Frontal cortex (tissue), 4 donors: ENCODE measurements at places on chromosomes 7 and 10.

DNA sequence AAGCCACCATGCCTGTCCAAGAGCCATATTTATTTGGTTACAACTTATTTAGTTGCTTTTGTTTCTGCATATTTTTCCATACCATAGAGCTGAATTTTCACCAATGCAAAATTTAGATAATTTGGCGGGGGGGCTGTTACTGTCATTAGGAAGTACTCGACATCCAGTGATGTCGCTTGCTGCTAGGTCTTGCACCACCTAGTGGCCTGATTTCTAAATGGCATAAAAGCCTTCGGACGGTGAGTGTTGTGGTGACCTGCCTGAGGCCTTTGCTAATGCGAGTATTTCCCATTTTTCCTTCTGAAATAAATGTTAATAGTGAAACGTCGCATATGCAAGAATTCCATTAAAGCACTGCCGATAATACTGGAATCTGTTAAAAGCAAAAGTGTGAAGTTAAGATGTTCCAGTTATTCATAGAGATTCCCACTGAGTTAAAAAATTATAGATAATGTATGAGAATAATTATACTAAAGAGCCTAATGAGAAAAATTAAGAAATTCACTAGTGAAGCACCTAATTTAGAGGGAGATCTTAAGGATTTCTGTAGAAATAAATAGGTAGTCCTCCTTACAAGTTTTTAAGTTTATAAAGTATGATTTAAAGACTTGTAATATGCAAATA lies 86.1 kb upstream of the DNAJB6 start:
- DNase-seq, result no peak

DNA sequence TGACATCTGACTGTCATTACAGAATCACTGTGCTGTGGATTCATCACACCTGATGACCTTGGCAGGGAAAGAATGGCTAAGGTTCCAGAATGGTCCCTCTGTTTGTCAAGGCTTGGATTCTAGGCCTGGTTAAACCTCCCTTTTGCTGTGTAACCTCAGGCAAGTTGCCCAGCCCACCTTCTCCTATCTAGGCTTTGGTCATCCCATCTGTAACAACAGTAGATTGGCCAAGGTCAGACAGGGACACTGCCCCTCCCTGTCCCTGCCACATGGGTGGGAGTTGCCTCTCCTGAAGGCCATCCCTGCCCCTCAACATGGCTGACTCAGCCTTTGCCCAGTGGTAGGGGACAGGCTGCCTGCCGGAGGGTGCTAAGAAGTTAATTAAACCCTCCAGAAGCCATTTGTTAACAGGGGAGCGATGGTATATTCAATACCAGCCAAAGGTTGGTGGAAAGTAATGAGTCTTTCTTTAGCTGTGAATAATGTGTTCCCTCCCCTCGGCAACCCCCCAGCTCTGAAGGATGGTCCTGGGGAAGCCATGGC lies 149.8 kb upstream of the PCBD1 start:
- DNase-seq, result no peak

- DNase-seq, result no peak
Observed at GRCh38 chr7:754531-755412, 27.7 kb upstream of the PRKAR1B start.

DNA sequence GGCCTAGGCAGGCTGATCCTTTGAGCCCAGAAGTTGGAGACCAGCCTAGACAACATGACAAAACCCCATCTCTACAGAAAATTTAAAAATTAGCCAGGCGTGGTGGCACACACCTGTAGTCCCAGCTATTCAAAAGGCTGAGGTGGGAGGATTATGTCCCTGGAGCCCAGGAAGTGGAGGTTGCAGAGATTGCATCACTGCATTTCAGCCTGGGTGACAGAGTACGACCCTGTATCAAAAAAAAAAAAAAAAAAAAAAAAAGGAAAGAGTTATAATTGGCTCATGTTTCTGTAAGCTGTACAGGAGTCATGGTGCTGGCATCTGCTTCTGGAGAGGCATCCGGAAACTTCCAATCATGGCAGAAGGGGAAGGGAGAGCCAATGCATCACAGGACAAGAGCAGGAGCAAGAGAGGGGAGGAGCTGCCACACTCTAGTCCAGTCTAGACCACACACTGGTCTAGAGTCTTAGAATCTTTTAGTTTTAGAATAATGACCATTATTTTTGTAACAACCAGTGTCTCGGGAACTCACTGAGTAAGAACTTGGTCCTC lies 16.8 kb downstream of the DOCK1 start:
- no peak for DNase-seq

DNA sequence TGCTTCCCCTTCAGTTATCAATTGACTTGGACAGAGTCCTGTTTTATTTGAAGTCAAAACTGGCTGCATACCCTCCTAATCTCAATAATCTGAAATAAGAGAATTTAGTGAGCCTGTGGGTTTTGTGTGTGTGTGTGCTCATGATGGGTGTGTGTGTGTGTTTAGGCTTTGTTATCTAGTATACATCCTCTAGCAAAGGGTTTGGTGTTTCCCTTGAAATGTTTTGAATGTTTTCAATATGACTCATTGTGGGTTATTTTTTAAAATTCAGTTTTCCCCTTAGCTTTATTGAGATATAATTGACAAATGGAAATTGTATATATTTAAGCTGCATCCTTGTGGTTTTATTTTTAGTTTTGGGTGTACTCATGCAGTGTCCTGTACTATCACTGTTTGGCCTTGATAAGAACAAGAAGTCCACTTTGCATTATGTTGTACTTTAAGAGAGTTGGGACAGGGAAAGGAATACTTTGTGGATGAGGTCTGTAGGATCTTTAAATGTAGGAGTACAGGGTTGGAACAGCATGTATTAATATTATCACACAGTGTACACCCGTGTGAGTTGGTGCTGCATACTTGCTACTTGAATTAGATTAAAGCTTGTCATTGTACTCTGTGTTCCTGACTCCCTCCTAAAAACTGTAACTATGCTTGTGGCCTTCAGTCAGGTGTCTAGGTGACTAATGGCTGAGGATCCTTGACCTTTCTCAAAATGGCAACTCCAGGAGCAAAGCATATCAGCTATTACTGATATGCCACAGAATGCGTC lies 58.3 kb downstream of the VCL start:
- DNase-seq, result no peak

- no peak for DNase-seq
Observed at GRCh38 chr7:92797284-92797683, 39.1 kb downstream of the CDK6 start.

DNA sequence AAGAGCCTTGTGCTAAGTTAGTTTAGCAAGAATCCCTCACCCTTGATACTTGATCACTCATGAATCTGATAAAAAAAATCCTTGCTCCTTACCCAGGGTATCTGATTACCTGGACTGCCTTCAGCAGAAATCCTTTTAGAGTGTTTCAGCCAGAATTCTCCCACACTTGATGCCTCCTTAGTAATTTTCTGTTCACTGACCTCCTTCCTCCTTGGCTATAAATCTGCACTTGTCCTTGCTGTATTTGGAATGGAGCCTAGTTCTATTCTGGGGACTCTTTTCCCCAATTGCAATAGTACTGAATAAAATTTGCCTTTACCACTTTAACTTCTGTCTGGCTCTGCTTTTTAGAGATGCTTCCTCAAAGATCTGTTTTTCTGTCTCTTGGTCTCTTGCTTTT lies 84.9 kb downstream of the RPS24 start:
- no peak for DNase-seq

GRCh38 chr7:81198766-81199165 lies 279.9 kb upstream of the SEMA3C start:
- DNase-seq, result no peak

DNA sequence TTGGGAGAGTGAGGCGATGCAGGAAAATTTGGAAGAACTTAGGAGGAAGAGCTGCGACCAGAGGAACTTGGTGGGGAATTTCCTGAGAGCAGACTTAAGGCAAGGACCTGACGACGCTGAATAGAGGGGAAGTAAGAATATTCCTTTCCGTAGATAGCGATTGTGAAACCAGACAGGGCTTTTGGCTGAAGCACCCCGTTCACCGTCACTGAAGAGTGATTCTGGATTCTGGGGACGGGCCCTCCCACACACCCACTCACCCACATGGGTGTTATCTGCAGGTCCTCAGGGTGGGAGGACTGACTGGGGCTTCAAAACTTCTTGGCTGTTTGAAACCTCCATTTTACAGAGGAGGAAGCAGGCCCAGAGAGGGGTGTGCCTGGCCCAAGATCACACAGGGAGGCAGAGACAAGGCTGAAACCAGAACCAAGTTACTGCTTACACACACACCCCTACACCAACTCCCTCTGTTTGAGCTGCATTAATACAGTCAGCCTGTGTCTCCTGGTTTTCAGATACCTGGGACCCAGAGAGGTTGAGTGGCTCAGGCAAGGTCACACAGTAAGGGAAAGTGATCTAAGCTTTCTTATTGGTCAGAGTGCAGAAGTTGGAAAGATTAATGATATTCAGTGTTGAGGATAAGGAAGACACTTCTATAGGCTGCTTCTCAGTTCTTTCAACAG lies 37.2 kb upstream of the CDH23 start:
- DNase-seq, result no peak

- DNase-seq, result no peak
Observed at GRCh38 chr10:102112210-102112817, 7.9 kb downstream of the LDB1 start.

- no peak for DNase-seq
Observed at GRCh38 chr7:116779216-116779615, 83.2 kb upstream of the CAPZA2 start.

DNA sequence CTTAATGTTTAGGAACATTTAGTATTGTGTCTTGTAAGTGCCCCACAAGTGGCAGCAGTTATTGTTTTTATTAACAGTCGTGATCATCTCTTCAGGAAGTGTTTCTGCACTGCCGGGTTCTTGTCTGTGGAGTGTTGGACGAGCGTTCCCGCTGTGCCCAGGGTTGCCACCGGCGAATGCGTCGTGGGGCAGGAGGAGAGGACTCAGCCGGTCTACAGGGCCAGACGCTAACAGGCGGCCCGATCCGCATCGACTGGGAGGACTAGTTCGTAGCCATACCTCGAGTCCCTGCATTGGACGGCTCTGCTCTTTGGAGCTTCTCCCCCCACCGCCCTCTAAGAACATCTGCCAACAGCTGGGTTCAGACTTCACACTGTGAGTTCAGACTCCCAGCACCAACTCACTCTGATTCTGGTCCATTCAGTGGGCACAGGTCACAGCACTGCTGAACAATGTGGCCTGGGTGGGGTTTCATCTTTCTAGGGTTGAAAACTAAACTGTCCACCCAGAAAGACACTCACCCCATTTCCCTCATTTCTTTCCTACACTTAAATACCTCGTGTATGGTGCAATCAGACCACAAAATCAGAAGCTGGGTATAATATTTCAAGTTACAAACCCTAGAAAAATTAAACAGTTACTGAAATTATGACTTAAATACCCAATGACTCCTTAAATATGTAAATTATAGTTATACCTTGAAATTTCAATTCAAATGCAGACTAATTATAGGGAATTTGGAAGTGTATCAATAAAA lies 22.2 kb downstream of the PLA2G12B start:
- no peak for DNase-seq

- DNase-seq, result no peak
Observed at GRCh38 chr10:923844-924523, 7.5 kb downstream of the LARP4B start.

- DNase-seq, result no peak
Observed at GRCh38 chr10:34083567-34083966, 731.5 kb downstream of the PARD3 start.

- DNase-seq, result no peak
Observed at GRCh38 chr10:16954280-16955030, 137.2 kb upstream of the RSU1 start.

DNA sequence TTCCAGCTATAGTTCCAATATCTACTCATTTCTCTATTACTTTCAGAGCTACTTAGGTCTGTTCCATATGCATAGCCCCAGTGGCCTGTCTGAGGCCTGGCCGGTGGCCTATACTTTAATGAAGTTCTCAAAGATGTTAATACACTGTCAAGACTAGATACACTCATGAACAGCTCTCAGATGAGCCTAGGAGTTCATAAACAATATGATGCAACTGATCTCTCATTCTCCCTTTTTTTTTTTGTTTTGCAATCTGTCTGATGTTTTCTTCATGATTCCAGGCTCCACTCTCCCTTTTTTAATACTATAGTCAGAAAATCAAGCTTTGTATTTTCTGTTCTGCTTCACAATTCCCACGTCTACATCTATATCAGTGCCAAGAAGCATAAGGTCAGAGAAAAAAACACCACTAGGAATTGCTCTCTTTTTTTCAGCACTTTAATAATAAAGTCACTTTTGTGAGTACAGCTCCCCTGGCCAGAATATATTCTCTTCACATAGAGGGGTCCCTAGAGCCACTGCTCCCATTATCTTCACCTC lies 321.0 kb downstream of the C7orf25 start:
- DNase-seq, result no peak

DNA sequence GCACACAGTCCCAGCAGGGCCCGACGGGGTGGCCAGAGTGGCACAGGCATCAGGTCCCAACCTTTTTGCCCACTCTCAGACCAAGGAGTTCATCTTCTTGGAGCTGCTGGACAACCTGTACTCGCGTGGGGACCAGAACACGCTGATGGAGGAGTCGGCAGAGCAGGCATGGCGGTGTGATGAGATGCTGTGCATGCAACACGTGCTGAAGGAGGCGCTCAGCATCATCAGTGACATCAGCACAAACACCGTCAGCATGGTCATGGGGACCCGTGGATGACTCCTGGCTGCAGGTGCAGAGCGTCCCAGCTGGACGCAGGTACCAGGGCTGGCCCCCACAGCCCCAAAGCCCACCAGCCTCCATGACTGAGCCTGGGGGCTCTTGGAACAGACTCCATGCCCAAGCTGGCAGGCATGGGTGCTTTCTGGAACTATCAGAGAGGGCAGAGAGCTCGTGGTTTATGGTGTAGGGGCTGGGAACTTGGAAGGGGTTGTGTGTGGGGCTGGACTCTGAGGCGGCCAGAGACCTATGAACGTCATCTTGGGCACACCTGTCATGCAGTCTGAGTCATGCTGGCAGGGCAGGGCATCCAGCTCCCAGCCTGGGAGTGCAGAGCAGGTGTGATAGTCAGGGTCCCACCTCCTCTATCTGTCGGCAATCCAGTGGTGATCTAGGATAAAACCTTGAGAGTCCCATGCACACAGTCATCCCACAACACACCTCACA lies 8.2 kb upstream of the MTPAP start:
- no peak for DNase-seq

- no peak for DNase-seq
Observed at GRCh38 chr10:103648636-103649532, 155.4 kb downstream of the NEURL1 start.

DNA sequence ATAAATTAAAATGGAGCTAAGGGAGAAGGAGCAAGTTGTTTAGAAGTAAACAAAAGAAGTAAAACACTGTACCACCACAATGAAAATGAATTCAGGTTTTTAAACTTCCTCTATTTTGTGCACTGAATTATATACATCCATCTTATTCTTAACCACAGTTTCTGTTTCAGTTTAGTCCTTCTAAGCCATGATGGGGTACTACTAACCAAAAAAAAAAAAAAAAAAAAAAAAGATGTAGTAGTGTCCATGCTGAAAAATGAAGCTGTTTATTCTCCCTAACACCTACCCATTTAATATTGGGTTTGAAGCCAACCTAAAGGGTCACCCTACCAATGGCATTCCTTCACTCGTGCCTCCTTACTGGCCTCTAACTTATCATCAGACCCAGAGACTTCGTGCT lies 3.4 kb upstream of the BMPR1A start:
- no peak for DNase-seq
